ENCODE measurements at places on chromosomes 13 and 19.

DNA sequence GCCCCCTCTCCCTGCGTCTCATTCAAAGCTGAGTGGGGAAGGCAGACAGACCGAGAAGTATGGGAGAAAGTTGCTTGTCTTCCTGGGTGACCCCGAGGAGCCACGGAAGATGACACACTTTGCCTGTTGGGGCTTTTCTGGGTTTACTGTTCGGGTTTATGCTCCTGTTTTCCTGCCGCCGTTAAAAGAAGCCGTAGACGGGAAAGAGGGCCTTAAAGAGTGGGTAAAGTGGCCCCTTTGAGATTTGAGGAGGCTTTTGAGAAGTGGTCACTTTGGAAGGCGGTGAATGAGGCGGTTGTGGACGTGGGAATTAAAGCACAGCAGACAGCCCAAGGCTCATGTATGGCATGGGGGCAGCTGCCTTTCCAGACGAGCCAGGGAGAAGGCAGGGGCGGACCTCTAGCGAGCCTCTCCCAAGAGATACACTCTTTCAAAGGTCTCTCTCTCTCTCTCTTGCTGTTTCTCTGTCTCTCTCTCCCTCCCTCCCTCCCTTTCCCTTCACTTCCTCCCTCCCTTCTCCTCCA is 493 bp upstream of the LHFPL6 start:
- no peak for DNase-seq

GRCh38 chr13:42548731-42549551 is 25.0 kb upstream of the TNFSF11 start:
- DNase-seq: no peak

DNA sequence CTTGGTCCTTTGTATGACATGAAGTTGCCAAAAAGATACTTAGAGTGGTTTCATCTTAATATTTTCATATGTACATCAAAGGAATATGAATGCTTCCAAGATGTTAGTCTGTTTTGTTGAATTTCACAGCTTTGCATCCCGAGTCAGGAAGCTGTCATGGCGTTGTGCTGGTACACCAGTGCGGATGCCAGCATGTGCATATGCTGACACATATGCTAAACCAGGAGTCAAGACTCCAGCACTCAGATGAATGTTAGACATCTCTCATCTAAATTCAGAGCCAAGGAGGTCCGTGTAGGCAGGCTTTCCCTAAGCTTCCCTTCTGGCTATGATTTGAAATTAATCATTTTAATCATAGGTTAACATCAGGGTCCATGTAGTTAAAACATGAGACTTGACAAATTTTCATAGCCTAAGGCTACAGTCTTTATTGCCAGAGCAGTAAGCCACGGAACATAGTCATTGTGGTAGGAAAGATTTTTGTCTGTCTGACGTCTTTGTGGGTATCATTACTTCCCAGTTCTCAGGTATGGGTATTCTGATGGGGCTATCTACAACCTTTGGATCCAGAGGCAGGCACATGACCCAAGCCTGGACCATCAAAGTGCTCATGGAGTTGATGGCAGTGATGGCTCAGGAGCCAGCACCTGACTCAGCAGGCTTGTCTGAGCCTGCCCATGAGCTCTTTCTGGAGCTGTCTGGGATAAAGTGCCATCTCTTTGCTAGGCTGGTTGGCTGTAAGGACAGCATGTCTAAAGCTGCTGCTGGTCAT is 246.1 kb downstream of the KCNRG start:
- DNase-seq: no peak

GRCh38 chr13:34371645-34372395 is 553.9 kb downstream of the RFC3 start:
- no peak for DNase-seq

DNA sequence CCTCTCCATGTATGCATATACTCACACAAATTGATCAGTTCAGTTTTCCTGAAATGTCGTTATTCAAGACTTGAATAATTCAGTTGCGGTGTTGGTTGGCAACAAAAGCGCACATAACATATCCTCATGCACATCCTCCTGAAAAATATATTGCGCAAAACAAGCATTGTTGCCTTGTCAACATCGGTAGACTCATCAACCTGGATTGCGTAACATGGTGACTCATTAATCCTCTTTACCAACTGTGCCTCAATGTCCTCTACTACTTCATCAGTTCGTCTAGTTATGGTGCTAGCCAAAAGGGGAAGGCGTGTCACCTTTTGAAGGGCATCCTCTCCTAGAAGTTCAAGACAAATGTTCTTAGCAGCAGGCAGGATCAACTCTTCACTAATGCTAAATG is 357.7 kb downstream of the LMO7 start:
- DNase-seq: no peak

DNA sequence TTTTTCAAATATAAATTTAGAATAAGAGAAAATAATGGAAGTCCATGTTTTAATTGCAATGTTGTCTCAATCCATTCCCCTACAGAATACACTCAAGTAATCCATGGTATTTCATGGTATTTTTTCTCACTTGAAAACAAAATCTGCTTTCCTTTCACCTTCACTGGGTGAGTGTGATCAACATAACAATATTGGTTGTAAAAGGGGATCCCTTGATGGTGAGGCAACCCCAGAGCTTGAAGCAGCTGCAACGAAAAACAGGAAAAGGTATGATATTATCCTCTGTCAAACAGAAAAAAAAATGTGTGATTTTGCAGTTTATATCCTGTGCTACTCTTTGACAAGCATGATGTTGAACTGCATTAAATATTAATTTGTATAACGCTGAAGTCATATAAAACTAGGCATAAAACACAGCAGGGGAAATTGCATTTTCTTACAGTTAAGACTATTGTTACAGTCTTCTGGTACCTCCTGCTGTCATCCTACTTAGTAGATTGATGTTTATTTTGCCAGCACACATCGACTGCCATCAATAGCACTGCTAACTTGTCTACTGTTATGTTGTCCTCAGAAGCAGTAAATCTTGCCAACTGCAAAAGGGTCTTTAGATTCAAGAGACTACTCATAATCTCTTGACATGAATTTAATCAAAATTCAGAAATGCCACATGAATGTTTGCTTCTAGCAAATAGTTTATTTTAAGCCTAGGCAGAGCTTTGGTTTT is 373.1 kb upstream of the MIR17HG start:
- no peak for DNase-seq
